Vein endothelial cell (primary cell): ENCODE measurements at places on chromosomes 6 and 20. TPM values are rescaled to one million over a fixed set of nuclear protein-coding genes. Genes with fewer than 3 reads are reported as not detected.

The EMILIN3 gene
- not detected in 2 replicates for total RNA-seq

The CGA gene
- total RNA-seq, result not detected in 2 replicates

The GRM4 gene
- total RNA-seq, result not detected in 2 replicates

The B3GALT4 gene
- total RNA-seq, result 2.6 and 5.9 TPM in 2 replicates

The AVP gene
- total RNA-seq, result not detected in 2 replicates

The SHLD1 gene
- 2.3 and 2.5 TPM in 2 replicates for total RNA-seq

The SIRPG gene
- total RNA-seq, result not detected in 2 replicates

The CGAS gene
- total RNA-seq, result 3.3 and 6.3 TPM in 2 replicates
